ENCODE measurements at places on chromosomes 16 and 17.

DNA sequence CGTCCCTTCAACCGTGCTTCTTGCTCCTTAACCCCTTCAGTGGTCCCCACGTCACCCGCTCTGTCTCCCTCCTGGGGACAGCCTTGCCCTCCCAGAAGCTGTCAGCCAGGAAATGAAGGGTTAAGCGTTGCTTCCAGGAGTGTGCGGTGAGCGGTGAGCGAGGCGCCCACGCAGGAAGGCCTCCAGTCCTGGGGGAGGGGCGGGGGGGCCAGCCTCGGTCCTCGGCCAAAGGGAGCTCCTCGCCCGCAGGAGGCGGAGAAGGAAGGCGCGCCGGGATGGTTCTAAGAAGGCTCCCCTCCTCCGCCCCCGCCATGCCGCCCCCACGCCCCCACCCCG is 2.3 kb downstream of the RBFOX3 start:
- DNase-seq, result no peak

DNA sequence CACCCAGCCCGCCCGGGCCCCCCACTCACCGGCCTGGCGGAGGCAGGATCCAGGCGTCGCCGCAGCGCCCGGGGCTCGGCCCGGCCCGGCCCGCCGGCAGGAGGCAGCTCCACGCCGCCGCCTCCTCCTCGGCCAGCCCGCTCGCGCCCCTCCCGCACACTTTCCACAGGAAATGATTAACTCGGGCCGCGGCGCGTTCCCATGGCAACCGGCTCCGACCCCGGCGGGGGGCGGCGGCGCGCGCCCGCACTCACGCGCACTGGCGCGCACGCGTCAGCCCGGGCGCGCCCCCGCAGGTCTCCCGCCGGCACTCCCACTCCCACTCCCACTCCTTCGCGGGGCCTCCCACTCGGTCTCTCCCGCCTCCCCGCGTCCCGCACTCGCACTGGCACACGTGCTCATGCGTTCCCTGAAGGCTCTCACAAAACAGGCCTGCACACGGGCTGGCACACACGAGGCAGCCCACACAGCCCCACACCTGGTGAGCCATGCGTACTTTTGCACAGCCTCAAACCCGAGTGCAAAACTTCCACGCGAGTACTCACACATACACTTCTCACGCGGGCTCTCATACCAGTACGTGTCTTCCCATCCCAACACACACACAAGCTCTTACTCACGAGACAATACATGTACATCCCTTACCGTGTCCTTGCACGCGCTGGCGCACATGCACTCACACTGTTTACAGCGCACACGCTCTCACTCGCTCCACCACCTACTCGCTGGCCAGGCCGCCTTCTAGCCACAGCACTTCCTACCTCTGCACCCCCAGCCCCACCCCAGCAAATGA is at the start of gene KIFC3:
TSS of gene KIFC3 (minus strand) at position 151 of the 793 bp plus-strand sequence. CDS start 4,248 bp downstream, outside the sequence.
- no peak for DNase-seq

DNA sequence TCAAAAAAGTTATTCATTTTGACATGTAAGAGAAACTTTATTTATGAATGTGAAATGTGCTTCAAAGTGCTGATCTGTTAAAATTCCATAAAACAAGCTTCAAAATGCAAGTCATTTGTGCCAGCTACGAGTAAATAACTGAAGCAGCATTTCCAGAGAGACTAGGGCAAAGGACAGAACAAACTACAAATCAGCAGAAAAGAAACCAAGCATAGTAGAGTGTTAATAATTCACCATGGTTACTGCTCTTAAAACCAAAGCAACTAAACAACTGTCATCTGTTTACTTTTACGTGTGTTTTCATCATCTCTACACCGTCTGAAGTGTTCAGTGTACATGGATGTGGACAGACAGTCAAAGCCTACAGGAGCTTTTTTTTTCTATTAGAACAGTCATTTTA is 1.6 kb upstream of the ASPA start:
- DNase-seq, result no peak

GRCh38 chr17:62626719-62627218 is 701 bp upstream of the MRC2 start:
- DNase-seq, result no peak

GRCh38 chr16:19841184-19841583 is 43.5 kb downstream of the GPRC5B start:
- DNase-seq, result no peak

DNA sequence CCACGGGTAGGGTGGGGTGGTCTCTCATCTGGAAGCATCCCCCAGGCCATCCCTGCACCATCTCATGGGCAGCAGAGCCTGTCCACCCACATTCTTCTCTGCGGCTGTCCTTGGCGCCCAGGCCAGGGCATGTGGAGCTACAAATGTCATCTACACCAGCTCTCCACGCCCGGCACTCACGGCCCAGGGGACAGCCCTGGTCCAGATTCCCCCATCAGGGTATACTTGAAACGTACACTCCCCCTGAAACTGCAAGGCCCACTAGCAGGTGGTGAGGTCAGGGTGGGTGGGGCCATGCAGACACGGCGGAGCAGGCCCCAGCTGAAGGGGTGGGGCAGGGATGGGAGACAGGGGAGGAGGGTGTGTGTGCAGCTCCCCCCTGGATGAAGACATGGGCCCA is 3.2 kb upstream of the SOX8 start:
- DNase-seq, result no peak

- DNase-seq, result no peak
These were observed 85.0 kb downstream of the PMP22 start for GRCh38 chr17:15180121-15180561.

DNA sequence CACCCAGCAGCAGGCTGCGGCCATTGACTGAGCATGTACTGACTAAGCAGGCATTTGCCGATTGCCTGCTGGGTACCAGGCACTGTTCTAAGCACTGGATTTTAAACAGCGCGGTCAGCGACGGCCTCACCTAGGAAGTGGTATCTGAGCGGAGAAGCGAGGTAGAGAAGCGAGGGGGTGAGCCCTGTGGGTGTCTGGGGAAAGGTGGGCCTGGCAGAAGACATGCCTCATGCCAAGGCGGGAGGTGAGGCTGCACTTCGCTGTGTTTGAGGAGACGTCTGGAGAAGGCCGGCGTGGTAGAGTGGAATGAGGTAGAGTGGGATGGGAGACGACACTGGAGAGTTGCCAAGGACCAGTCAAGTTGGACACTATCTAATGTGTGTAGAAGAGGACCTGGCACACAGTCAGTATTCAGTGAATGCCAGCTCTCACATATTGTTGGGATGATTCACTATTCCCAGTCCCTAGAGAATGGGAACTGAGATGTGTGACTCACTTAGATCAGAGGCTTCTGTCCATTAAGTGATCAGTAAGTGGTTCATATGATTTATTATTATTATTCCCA is 14.4 kb downstream of the SYCE1L start:
- DNase-seq, result no peak

- DNase-seq, result no peak
These were observed 118.3 kb downstream of the BANP start for GRCh38 chr16:88069397-88070168.

GRCh38 chr17:39239640-39240314 is 14.0 kb upstream of the STAC2 start:
- DNase-seq, result no peak

- no peak for DNase-seq
These were observed 15.1 kb upstream of the RASD1 start for GRCh38 chr17:17511293-17511741.

DNA sequence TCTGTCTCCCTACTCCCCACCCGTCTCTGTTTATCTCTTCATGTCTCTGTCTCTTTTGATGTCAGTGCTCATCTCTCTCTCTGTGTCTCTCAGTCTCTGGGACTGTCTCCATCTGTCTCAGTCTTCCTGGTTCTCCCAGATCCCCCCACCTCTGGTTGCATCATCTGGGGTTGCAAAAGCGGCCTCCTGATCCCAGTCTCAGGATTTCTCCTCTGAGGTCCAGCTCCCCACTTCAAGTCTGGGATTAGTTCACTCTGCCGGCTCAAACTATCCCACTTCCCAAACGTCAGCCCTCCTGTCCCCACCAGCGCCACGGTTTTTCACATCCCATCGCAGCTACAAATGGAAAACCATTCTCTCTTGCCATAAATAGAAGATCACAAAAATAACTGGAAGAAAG is 9.0 kb downstream of the TEKT5 start:
- no peak for DNase-seq

- DNase-seq, result no peak
These were observed 161.9 kb upstream of the NOL11 start for GRCh38 chr17:67555855-67556254.

DNA sequence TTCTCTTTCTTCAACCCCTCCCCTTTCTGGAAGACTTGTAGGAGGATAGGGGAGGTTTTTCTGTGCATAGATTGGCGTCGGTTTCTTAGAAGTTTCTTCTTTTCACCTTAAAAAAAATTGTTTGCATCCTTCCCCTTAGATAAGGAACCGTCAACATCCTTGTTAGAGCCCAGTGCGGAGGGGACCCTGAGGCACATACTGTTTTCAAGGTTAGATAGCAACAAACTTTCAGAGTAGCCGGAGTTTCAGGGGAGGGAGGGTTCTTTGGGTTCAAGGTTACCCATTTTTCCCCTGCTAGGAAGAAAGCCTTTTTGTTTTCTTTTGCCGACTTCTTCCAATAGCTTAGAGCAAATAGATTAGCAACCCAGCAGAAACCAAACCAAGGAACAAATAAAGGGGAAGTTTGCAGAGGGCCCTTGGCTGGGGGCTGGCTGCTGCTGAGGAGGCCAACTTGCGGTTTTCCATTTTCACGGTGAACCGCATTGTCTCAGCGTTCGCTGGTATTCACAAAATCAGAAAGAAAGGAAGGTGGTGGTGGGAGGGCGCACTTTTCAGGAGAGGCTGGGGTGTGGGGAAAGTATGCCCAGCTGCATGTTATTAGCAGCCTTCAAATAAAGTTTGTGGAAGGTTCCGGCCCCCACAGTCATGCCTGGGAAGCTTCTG is 28.8 kb downstream of the MSI2 start:
- no peak for DNase-seq
